ENCODE measurements at places on chromosomes 16 and 17.

DNA sequence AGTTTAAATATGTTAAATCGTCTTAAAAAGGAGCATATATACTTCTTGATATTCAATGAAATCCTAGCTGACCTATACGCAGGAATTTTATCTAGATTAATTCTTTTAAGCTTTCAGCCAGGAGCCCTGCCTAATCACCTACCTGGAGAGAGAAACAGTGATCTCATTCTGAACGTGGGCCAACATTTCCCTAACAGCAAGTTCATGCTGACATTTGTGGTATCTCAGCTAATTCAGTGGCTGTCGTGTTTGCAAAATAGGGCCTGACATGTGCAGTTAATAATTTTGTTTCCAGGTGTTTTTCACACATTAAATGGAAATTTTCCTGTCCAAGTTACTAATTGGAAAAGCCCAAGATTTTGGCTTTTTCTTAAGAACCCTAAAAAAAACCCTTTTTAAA lies 17.4 kb downstream of the KRT24 start:
- no peak for DNase-seq

DNA sequence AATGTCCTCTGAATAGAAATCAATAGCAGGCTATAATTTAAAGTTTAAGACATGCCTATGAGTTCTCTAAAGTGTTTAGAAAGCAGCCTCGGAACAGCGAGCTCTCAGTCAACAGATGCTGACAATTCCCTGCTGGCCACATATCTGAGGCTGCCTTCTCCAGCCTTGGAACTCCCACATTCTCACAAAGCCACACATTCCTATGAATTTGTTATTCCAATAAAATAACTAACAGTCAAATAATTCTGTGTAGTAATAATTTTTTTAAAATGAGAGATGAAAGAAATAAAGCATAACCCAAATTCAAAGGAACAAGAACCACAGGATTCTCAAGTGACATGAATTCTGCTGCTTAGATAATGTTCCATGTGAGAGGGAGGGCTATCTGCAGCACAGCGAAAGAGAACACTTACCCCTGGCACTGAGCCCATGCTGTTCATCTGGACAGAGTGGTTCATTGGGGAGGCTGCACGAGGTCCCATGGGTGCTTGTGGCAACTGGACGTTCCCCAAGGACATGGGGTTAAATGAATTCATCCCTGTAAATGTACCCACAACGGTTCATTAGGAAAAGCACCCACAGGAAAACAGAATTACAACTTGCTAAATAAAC lies 56.9 kb upstream of the TRAP1 start:
- peak; percentile 48 for DNase-seq

- no peak for DNase-seq
Measured at GRCh38 chr16:50684823-50685461, 3.8 kb upstream of the SNX20 start.

- no peak for DNase-seq
Measured at GRCh38 chr17:2040942-2041560, 771 bp upstream of the OVCA2 start.

DNA sequence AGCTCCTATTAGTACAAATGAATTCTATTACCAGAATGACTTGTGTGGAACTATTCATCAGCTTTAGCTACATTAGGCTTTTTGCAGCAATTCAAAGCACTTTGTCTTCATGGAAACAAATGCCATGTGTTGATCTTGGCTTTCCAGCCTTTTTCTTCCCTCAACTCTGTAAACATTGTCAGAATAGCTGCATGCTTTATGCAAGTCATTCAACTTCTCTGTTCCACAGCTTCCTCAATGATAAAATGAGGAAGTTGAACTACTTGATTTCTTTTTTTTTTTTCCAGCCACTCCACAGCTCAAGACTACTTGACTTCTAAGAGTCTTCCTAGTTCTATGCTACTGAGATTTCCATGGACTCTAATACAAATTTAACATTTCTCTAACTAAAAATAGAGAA lies 41.1 kb downstream of the KIAA0753 start:
- no peak for DNase-seq

DNA sequence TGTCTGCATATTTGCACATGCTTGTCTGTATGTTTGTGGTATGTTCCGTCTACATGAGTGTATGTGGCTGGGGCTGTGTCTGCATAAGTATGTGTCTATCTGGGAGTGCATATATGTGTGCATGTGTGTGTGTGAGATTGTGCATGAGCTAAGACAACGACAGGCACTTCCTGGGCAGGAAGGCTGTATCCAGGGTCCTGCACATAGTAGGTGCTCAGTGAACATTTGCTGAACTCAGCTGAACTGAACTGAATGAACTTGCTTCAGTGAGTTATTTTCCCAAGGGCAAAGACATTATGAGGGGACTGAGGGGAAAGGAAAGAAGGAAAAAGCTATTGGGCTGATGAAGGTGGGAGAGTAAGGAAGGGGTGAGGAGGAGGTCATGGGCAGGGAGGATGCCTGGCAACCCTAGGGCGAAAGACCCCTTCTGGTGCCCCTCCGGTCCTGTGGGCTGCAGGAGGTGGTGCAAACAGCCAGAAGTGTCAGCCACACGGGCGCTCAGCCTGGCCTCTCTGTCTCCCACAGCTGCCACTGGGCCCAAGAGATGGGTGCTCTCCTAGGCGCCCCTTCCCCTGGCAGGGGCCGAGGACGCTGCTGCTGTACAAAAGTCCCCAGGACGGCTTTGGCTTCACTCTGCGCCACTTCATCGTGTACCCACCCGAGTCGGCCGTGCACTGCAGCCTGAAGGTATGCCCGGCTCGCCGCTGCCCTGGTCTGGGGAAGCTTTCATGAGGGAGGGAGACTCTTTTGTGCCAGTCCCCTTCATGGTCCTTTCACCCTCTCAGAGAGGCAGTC lies 29.5 kb downstream of the ARHGAP23 start:
- DNase-seq: no peak

Measured in fibroblast of skin of abdomen (primary cell).